ENCODE measurements at places on chromosomes 13 and 19.

GRCh38 chr13:73222627-73223305, 164.0 kb downstream of the KLF5 start:
- H3K36me3 ChIP-seq: no peaks in the 10 kb centered on the region
- peaks cover 1% of the 10 kb centered on the region for H3K27me3 ChIP-seq
- no peak for DNase-seq
- H3K4me3 ChIP-seq: no peak overlapping the region

DNA sequence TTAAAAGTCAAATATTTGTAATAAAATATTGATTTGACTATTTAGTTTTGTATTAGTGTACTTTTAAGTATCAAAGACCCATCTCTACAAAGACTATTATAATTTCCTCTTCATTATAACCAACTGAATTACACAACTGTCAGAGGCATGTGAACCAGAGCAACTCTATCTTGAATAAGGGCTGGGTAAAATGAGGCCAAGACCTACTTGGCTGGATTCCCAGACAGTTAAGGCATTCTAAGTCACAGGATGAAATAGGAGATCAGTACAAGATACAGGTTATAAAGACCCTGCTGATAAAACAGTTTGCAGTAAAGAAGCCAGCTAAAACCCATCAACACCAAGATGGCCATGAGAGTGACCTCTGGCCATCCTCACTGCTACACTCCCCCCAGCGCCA, 36.2 kb upstream of the ATP12A start:
- H3K4me3 ChIP-seq: no peak overlapping the region
- no peak overlapping the region for H3K27ac ChIP-seq
- peaks cover 2% of the 10 kb centered on the region for H3K4me1 ChIP-seq

DNA sequence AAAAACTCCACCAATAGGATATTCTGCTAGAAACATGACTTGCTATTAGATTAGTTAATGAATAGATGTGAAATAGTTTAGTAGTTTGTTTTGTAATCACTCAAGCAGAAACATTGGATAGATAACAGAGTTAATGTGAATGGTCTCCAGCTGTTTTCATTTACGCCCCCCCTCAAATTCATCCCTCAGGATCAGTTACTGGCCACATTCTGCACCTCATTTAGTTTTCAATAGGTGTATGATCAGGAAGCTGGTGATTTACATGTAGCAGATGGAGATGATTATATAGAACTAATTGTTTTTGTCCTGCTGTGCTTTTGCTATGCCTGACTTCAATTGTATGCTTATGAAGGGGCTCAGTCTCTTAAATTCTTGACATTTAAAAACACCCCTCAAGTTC, 759.0 kb downstream of the SLITRK6 start:
- H3K4me3 ChIP-seq: no peak overlapping the region
- no peak overlapping the region for H3K27ac ChIP-seq
- H3K27me3 ChIP-seq: no peaks in the 10 kb centered on the region
- DNase-seq: no peak
- H3K36me3 ChIP-seq: no peaks in the 10 kb centered on the region
- H3K4me1 ChIP-seq: no peaks in the 10 kb centered on the region

- peaks cover 22% of the 10 kb centered on the region for H3K4me1 ChIP-seq
- no peak overlapping the region for H3K4me3 ChIP-seq
- no peaks in the 10 kb centered on the region for H3K36me3 ChIP-seq
- no peak for DNase-seq
- no peaks in the 10 kb centered on the region for H3K27me3 ChIP-seq
These were observed 154.9 kb upstream of the UQCRFS1 start for GRCh38 chr19:29367791-29368222.

- no peak overlapping the region for H3K27ac ChIP-seq
- H3K4me1 ChIP-seq: peaks cover 3% of the 10 kb centered on the region
- H3K4me3 ChIP-seq: no peak overlapping the region
- H3K27me3 ChIP-seq: peaks cover 9% of the 10 kb centered on the region
- peaks cover 4% of the 10 kb centered on the region for H3K36me3 ChIP-seq
- no peak for DNase-seq
These were observed 22.8 kb downstream of the SYDE1 start for GRCh38 chr19:15129856-15130585.

GRCh38 chr19:2248136-2249009, 750 bp upstream of the AMH start:
- H3K36me3 ChIP-seq: peaks cover 9% of the 10 kb centered on the region
- H3K4me1 ChIP-seq: no peaks in the 10 kb centered on the region
- no peak for DNase-seq
- no peak overlapping the region for H3K27ac ChIP-seq

- H3K27me3 ChIP-seq: peaks cover 4% of the 10 kb centered on the region
- H3K4me3 ChIP-seq: no peak overlapping the region
- no peak overlapping the region for H3K27ac ChIP-seq
- no peak for DNase-seq
- no peaks in the 10 kb centered on the region for H3K4me1 ChIP-seq
- H3K36me3 ChIP-seq: peaks cover 7% of the 10 kb centered on the region
These were observed 43.7 kb upstream of the TPM4 start for GRCh38 chr19:16032509-16033135.

- H3K4me3 ChIP-seq: no peak overlapping the region
- H3K27ac ChIP-seq: no peak overlapping the region
- H3K4me1 ChIP-seq: peaks cover 6% of the 10 kb centered on the region
- peaks cover 3% of the 10 kb centered on the region for H3K27me3 ChIP-seq
- DNase-seq: no peak
These were observed 11.6 kb upstream of the ZNF431 start for GRCh38 chr19:21130097-21130775.

DNA sequence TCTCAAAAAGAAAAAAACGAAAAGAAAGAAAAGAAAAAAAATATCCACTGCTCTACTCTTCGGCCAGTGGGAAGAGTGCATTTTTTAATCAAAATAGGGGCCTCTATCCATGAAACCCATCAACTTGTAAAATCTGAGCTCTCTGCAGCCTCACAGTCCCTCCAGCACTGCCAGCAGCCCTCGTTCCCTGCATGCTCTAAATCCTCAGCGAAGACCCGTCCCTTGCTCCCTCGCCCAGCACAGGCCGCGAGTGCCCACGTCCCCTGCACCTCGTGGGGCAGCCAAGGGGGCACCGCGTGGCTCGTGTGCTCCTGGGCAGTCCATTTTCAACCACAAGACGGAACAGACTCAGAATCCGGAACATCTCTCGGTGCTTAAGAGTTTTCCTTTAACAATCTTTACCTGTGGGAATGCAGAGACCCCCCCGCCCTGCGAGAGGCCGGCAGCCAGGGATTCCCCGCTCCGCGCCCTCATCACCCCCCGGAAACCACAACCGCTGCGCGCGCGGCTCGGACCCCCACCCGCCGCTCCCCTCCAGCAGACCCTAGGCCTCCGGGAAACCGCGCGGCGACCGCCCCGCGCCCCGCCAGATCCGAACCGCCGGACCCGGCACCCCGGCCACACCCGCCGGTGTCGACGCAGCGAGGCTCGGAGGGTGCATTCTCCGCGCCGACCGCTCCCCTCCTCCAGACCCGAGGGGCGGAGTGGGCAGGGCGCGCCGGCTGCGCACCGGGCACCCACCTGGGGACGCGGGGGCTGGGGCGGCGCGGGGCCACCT, 638 bp downstream of the ANKRD27 start:
- H3K4me1 ChIP-seq: peaks cover 15% of the 10 kb centered on the region
- peak; percentile 7 for DNase-seq
- peaks cover 19% of the 10 kb centered on the region for H3K27me3 ChIP-seq

- H3K27ac ChIP-seq: no peak overlapping the region
- peaks cover 1% of the 10 kb centered on the region for H3K27me3 ChIP-seq
- no peaks in the 10 kb centered on the region for H3K36me3 ChIP-seq
- H3K4me3 ChIP-seq: no peak overlapping the region
- no peaks in the 10 kb centered on the region for H3K4me1 ChIP-seq
These were observed 218.0 kb downstream of the RBM26 start for GRCh38 chr13:79187917-79188690.

- no peaks in the 10 kb centered on the region for H3K4me1 ChIP-seq
- H3K36me3 ChIP-seq: no peaks in the 10 kb centered on the region
- no peaks in the 10 kb centered on the region for H3K27me3 ChIP-seq
- no peak overlapping the region for H3K27ac ChIP-seq
These were observed 76.8 kb downstream of the NUFIP1 start for GRCh38 chr13:44912278-44913016.

DNA sequence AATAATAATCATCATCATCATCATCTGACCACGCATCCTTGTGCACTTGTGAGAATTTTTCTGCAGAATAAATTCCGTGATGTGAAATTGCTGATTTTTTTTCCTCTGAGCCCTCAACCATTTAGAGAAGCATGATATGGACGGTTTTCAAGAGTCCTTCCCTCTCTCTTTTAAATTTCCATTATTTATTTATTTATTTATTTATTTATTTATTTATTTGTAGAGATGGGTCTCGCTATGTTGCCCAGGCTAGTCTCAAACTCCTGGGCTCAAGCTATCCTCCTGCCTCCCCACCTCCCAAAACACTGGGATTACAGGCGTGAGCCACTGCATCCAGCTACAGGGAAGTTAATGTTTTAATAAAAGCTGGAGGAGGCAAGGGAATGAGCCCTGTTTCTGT, 39.6 kb downstream of the CACNA1A start:
- no peak overlapping the region for H3K27ac ChIP-seq
- H3K4me1 ChIP-seq: no peaks in the 10 kb centered on the region
- no peaks in the 10 kb centered on the region for H3K36me3 ChIP-seq

- peaks cover 4% of the 10 kb centered on the region for H3K36me3 ChIP-seq
- no peak for DNase-seq
- no peak overlapping the region for H3K27ac ChIP-seq
- H3K4me1 ChIP-seq: peaks cover 11% of the 10 kb centered on the region
These were observed 24.4 kb downstream of the SPATA13 start for GRCh38 chr13:24184882-24185281.

DNA sequence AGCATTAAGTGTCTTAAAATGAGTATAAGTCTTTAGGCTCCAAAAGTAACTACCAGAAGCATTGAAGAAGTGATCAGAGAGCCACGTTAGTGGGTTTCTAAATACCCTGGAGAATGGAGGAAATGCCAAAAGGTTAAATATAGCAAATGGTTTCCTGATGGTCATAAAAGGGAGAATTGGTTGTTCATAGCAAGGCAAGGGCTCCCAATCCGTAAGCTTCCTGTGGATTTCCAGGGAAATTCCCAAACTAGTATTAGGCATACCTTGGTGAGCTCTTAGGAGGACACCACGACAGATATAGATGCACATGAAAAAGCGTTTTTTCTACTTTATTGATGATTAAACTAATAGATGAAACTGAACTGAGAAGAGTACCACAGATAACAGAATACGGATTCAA, 410.9 kb downstream of the FOXO1 start:
- no peak for DNase-seq
- peaks cover 4% of the 10 kb centered on the region for H3K36me3 ChIP-seq
- no peak overlapping the region for H3K27ac ChIP-seq
- H3K27me3 ChIP-seq: no peaks in the 10 kb centered on the region
- H3K4me3 ChIP-seq: no peak overlapping the region

- H3K4me1 ChIP-seq: no peaks in the 10 kb centered on the region
- H3K27me3 ChIP-seq: peaks cover 9% of the 10 kb centered on the region
- H3K4me3 ChIP-seq: no peak within 1 kb of the TSS
- H3K36me3 ChIP-seq: no peaks in the 10 kb centered on the region
- no peak for DNase-seq
These were observed at the start of gene KLK7 for GRCh38 chr19:50983625-50984292. TSS of gene KLK7 (minus strand) at chr19:50983917. CDS start at chr19:50982399, 1,518 bp downstream.

DNA sequence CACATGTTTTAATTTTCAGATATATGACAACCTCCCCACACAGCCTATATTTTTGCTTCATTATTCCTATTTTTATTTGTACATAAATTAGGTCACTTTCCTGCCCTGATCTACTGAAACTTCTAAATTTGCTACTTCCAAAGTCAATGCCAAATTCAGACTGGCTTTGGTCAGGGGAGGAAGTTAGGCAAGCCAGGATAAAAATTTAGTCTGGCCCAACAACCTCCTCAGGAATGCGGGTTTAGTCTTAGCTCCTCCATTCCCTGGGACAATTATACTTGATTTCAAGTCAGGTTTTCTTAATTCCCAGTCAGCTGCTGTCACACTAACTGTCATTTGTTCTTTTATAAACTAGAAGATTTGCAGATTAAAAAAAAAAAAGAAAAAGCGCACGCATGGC, 84.3 kb downstream of the TM9SF2 start:
- H3K4me3 ChIP-seq: no peak overlapping the region
- H3K27me3 ChIP-seq: no peaks in the 10 kb centered on the region
- peaks cover 16% of the 10 kb centered on the region for H3K4me1 ChIP-seq
- no peak for DNase-seq

GRCh38 chr13:30905932-30906383, at the start of gene MEDAG:
TSS of gene MEDAG (plus strand) at chr13:30906271. CDS start at chr13:30906516, 245 bp downstream.
- H3K27me3 ChIP-seq: peaks cover 17% of the 10 kb centered on the region
- peaks cover 4% of the 10 kb centered on the region for H3K36me3 ChIP-seq
- DNase-seq: no peak
- H3K27ac ChIP-seq: no peak within 1 kb of the TSS

DNA sequence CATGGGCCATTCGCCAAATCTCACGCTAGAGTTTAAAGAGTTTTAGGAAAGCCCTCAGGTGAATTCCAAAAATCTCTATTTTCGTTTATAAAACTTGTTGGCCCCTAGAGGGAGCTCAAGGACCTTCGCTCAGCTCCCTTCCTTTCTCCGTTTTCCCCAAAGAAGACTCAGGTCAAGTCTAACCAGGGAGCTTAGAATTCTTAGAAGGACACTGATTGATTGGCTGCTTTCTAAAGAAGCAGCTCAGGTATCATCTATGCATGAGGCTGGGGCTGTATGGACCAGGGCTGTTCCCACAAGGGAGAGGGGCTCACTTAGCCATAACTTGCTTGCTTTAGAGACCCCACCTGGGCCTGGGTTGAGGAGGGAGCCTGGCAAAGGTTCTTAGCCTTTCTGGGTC, 20.5 kb downstream of the DZIP1 start:
- H3K4me1 ChIP-seq: no peaks in the 10 kb centered on the region
- H3K27ac ChIP-seq: no peak overlapping the region
- DNase-seq: peak; percentile 45
- peaks cover 16% of the 10 kb centered on the region for H3K36me3 ChIP-seq

- H3K27ac ChIP-seq: no peak overlapping the region
- DNase-seq: peak; percentile 9
- H3K4me1 ChIP-seq: peaks cover 5% of the 10 kb centered on the region
- H3K27me3 ChIP-seq: no peaks in the 10 kb centered on the region
- H3K36me3 ChIP-seq: no peaks in the 10 kb centered on the region
These were observed 99.0 kb downstream of the MYO16 start for GRCh38 chr13:108728370-108728769.

GRCh38 chr13:84946192-84946591, 853.0 kb downstream of the SLITRK6 start:
- DNase-seq: no peak
- no peak overlapping the region for H3K4me3 ChIP-seq
- H3K4me1 ChIP-seq: no peaks in the 10 kb centered on the region
- no peak overlapping the region for H3K27ac ChIP-seq
